ENCODE measurements at places on chromosomes 6 and 20.

DNA sequence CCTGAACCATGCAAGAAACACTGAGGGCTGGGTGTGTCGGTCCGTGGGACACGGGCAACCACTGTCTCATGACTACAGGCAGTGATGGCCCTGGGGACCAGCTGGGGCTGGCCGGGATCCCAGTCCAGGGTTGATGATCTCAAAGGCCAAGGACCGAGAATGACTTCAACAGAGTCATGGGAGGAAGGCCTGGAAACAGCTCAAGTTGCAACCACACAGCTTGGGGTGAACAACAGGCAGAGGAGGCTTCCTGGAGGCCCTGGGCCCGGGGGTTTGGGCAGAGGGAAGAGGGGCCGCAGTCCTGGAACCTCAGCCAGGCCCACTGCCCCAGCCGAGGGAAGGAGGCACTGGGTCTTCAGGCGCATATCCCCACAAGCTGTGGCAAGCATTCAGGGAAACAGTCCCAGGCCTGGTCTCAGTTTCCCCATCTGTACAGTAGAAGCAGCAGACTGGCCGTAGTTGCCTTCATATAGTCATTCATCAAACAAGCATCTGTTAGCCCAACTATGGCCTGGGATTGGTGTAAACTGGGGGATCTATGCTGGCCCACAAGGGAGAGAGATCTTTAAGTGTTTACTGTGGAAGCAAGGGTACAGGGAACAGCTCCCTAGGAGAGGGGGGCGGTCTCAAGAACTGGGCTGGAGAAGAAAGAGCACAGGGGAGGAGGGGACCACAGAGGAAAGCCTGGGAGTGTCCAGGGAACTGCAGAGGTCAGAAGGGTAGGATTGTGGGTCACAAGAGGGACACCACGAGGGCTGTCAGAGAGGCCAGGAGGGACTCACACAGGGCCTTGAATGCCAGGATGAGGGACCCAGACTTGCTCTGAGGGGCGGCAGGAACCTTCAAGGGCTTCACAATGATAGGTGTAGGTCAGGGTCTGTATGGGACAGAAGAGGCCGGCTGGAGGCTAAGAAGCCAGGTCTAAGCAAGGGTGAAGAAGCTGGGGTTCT, 2.1 kb downstream of the MYL9 start:
- DNase-seq: no peak

DNA sequence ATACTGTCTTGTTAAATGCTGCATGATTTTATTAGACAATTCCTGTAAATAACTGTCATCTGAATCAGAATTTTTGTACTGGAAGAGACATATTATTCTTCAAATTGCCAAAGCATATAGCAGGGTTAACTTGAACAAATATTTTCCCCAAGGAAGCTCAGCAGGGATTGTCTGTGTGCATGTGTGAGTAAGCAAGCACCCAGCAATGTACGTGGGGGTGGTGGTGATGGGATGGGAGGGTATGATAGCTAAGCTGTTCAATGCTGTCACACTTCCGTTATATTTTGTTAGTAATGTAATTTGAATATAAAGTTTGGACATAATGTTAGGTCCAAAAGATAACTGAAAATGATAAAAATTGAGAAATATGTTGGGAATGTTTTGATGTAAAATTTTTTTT, 118.1 kb downstream of the MYB start:
- DNase-seq: no peak

DNA sequence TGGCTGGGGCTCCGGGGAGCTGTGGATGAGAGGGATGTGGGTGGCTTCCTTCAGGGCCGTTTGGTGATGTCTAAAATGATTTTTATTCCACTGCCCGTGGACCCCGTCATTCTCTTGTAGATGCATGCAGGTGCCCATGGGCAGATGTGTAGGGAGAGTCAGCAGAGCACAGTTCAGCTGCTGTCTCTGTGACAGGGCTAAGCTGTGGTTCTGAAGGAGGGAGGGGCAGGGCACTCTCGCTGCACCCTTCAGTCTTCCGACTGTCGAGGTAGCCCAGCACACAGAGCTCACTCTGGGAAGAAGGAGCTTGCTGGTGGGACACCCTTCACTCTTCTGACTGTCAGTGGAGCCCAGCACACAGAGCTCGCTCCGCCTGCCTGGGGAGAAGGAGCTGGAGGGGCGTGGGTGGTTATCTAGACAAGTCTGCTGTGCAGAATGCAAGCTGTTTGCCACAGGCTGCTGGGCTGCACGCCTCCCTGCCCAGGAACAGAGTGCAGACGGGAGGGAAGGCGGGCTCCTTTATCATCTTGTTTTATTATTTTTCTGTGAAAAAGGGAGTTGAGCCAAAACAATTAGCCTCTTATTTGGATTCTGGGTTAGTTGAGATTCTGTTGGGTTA, 28.4 kb upstream of the ADRM1 start:
- no peak for DNase-seq

DNA sequence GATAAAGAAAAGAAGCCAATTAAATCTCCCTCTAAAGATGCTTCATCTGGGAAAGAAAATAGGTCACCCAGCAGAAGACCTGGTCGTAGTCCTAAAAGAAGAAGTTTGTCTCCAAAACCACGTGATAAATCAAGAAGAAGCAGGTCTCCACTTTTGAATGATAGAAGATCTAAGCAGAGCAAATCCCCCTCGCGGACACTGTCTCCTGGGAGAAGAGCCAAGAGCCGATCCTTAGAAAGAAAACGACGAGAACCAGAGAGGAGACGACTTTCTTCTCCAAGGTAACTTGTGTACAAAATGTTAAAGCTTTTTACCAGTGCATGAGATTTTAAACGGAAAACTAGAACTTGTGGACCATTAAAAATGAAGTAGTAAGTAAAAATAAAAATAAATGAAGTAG, 46.5 kb downstream of the FAM217A start:
- DNase-seq: no peak

- DNase-seq: no peak
Measured at GRCh38 chr6:170042596-170043118, 248.2 kb downstream of the DLL1 start.

DNA sequence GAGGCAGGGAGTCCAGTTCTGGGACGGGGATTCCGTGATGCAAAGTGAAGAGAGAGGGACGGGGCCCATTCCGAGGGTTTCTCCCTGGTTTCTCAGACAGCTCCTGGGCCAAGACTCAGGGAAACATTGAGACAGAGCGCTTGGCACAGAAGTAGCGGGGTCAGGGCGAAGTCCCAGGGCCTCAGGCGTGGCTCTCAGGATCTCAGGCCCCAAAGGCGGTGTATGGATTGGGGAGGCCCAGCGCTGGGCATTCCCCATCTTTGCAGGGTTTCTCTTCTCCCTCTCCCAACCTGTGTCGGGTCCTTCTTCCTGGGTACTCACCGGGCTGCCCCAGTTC, 35.9 kb upstream of the HLA-G start:
- DNase-seq: no peak

DNA sequence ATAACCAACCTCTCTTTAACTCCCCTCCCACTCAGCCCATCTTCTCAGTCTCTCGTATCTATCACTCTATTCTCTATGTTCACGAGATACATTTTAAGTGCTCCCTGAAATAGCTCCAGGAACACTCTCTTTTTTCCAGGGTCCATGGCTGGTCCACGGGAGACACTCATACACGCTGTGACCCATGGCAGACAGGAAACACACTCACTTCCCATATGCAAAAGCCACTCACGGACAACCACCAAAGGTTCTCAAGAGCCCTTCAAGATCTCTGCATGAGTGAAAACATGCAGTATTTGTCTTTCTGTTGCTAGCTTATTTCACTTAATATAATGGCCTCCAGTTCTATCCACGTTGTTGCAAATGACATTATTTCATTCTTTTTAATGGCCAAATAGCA, 71.4 kb upstream of the PCSK2 start:
- no peak for DNase-seq

GRCh38 chr20:52047811-52048764, 143.5 kb downstream of the ZFP64 start:
- no peak for DNase-seq

DNA sequence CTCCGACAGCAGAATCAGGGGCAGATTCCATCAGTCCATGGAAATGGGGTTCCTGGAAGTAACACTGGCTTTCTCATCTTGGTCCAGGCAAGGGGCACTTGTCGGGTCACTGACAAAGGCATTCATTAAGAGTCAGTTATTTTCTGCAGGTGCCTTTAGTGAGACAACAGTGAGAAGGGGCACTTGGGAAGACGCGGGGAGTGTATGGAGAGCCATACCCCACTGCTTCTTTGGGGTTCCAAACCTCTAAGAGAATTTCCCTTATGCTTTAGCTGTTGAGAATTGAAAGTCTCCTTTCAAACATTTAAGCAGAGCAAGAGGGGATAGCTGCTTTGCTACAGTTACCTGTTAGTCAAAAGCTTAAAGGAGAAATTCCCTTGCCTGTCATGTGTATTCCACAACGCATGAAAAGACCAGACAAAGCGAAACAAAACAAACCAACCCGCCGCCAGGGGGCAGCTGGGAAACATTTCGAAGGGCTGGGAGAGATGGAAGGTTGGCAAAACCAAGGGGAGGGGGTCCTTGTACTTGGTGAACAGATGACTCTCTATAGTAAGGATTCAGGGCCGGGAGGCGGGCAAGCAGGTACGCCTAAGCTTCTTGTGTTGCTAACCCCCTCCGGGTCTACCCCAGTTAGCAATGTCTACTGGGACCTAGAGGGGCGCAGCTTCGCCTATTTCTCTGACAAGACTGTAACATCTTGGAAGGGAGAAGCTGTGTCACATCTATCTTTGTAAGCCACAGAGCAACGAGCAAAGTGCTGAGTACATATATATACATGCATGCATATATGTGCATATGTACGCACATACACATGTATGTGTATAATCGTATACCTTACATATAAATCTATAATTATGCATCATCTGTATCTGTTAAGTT, 474.9 kb upstream of the AGPAT4 start:
- no peak for DNase-seq

DNA sequence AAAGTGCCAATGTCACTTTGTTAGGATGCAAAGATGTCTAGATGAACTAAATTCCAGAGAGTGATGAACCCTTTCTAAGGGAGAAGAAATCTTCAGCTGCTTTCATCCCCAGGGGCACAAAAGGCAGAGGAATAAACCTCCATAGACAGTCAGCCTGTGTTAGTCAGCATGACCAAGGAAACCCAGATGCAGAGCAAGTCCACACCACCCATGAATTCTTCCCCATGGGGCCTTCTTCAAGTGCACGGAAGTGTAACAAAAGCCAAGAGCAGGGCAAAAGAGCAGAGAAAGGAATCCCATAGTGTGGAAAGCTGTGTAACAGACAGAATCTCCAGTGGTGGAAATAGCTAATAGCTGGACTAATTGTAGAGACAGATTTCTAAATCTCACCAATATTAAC, 50.0 kb downstream of the DCDC2 start:
- DNase-seq: no peak

- DNase-seq: no peak
Measured at GRCh38 chr20:63498960-63499337, at the start of gene EEF1A2. EEF1A2 (minus strand) TSS chr20:63499083; CDS start chr20:63497763, 1,320 bp downstream.

GRCh38 chr20:51500311-51500710, 42.2 kb downstream of the NFATC2 start:
- DNase-seq: no peak

DNA sequence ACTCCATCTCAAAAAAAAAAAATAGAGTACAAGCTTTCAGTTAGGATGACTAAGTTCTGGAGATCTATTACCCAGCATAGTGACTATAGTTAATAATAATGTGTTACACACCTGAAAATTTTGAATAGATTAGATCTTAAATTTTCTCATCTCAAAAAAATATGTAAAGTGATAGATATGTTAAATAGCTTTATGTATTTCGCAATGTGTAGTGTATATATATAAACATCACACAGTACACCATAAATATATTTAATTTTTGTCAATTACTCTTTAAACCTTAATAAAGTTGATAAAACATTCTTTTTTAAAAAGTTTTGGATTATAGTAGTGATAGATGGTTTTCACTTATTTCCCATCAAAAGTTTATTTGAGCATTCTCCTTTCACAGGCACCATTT, 25.6 kb upstream of the LOC128125822 start:
- no peak for DNase-seq

DNA sequence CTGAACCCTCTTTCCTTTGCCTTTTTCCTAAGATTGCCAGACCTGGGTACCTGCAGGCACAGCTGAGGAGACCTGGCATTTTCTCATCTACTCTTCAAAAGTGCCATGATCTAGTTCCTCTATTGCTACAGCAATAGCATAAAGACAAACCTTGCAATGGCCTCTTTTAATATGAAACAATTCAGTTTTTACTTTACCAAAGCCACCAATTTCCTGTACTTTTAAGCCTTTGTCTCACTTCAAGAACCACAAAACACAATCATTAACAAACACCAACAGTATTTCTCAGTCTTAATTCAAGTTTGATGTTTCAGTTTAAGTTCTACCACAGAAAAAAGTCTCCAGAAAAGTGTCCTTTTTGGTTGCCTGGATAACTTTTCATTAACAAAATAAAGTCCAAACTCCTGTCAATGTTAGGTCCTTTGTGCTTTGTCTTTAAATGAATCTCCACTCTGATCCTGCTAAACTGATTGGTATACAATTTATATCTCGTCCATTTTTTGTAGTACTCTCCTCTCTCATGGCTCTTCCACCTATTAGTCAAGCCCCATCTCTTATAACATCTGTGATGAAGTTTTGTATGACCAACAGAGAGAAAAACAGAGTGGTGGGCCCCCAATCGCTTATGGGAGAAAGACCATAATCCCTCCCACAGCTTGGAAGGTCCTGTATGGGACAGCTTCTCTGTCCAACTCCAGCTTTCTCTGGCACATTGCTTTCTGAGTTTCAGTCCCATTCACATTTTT, 50.5 kb upstream of the THEMIS start:
- no peak for DNase-seq

DNA sequence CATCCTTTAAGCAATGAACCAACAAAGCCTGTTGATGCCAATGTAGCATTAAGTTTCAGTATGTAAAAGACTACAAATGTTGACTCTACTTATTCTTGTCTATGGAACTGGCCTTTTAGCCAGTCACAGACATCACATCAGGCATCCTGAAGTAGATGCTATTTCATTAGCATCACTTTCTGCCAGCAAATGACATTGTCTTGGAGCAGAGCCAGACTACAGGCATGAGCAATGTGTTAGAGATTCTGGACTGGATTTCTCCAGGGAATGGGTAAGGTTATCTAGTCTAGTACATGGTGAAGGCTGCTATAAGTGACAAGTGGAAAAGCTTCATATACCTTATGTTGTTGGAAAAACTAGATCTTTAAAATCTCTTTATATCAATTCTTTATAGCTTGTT, 142.9 kb downstream of the ADGRB3 start:
- DNase-seq: no peak

GRCh38 chr6:72560721-72561593, 60.9 kb upstream of the KCNQ5 start:
- DNase-seq: no peak
